GM13976 (cell line): ENCODE measurements at places on chromosomes 11 and 22.

DNA sequence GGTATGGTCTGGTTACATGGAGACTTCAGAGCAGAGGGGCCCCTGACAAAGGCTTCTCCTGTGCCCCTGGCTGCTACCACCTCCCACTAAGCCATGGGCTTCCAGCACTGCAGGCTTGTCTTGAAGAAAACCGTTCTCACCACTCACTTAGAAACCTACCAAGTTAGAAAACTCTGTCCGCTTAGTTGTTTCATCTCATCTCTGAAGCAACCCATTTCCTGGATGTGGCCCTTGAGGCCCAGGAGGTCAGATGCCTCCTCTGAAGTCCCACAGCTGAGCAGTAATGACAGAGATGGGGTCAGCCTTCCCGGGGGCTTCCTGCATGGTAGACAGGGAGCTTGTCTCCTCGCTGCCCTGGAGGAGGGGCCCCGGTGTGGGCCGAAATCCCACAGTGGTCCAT lies 12.9 kb downstream of the CSF2RB start:
- DNase-seq = no peak

DNA sequence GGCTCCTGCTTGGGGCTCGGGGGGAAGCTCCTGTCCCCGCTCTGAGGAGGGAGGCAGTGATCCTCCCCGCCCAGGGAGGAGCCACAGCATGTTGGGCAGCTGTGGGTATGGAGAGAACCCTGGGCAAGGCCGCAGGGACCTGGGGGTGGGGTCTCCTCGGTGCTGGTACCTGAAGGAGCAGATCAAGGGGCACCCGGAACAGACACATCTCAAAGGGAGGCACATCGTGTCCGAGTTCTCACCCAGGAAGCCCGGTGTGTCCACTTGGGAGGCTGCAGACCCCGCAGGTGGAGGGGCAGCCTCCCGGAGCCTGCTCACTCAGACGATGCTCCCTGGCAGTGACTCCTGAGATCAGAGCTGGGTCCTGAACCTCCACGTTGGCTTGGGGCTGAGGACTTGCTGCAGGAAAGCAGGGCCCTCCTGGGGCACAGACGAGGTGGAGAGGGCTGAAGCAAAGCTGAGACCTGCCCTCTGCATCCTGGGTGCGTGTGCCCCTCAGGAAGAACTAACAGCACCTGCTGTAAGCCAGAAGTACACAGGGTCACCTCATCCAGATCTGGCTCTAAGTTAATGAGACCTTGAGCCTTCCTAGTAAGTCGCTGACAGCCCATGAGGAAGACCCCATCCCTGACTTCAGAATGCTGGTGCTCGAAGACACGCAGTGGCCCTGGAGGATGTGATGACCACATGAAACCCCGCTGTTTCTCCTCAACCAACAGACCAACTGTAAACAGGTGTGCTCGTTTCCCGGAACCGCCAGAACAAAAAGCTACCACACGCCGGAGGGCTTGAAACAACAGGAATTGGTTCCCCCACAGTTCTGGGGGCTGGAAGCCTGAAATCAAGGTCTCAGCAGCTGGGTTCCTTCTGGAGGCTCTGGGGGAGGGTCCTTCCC lies 5.9 kb upstream of the OSBPL5 start:
- no peak for DNase-seq

DNA sequence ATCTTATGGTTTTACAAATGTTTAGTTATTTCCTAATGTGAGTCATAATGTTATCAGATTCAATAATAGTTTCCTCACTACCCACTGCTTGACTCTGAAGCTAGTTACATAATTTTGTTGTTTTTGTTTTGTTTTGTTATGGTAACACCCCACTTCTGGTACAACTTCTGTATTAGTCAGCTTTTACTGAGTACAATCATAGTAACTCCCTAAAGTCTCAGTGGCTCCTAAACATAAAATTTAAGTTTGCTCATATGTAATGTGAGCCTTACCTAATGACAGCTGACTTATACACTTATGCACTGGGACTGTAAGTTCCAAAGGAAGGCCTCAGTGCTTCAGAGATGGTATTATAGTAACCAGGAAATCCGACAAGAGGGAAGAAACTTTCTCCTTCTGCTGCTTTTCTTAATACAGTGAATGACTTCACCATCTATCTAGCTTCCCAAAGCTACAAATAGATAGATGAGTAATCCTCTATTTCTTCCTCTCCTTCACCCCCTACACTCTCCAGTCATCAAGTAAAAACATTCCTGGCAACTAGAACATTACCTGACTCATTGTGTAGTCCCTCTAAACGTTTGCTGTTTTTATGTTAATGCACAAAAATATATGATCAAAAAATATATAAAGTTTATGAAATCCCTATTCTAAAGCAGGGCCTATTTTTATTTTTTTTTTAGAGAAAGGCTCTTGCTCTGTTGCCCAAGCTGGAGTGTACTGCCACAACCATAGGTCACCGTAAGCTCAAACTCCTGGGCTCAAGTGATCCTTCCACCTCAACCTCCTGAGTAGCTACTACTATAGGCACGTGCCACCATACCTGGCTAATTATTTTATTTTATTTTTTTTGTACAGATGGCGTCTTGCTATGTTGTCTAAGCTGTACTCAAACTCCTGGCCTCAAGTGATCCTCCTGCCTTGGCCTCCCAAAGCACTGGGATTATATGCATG lies 563.0 kb downstream of the SOX6 start:
- DNase-seq = no peak

DNA sequence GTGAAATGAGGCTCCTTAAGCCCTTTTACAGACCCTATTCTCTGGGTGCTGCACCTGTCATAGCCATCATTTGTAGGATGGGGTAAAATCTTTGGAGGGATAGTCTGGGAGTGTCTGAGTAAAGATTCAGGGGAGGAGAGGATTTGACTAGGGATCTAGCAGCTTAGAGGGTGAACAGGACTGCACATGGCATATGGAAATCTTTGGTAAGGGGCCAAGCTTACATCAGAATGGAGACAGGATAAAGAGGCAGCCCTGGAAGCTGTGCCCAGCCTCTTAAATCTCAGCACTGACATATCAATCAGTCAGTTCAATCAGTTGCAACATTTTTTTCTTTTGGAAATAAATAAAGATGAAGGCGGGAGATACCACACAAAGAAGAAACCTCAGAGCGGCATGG lies 301.8 kb upstream of the CADM1 start:
- DNase-seq = no peak

DNA sequence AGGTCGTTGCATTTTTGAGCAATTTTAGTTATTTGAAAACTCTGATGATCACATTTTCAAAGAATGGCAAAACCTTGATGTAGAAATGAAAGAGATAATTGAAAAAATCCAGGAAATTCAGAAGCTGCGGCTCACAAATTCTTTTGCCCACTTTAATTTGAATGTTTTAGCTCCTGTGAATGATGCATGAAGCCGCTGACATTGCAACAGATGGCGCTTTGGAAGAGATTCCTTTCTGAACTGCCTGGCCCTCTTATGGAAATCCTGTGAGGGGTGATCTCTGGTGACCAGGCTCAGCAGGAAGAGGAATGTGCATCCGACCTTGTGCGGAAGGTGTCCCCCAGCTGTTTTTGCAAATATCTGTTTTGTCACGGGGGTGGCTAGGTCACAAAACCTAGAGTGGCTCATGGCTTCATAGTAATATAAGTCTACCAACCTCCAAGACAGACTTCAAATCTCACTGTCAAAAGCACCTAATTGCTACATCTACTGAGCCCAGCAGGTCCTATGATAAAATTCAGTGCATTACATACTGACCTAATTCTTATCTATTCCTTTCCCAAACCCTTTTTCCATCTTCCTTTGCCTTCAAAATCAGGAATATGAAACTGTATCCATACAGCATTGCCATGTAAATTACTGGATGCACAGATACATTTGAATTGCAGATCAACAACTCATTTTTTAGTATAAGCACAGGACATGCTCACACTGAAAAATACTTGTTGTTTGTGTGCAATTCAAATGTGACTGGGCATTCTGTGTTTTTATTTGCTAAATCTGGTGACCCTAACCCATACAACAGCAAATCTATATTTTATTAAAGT lies 412.7 kb downstream of the ETS1 start:
- no peak for DNase-seq

DNA sequence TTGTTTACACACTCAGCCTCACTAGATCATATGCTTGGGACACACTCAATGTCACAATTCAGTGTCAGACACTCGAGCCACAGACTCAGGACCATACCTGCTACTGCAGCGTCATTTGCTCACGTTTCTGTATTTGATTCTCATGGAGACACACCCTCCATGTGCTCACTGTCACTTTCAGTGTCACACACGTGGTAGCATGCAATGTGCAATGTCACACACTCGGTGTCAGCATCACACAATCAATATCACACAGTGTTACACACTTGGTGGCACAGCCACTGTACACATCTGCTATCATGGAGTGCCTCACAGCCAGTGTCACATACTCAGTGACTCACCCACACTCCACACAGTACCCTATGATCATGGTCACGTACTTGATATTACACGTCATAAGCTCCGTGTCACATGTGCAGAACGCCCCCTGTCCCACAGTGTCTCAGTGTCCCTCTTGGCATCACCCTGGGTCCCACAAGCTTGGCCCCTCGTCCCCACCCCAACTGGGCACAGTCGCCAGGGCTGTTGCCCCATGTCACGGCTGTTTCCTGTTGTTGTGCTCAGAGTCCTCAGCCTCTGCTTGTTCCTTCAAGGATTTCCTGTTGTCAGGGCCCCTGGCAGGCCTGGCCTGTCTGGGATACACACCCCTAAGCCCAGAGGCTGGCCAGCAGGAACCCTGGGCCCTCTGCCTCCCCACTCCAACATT lies 49.6 kb downstream of the PDE2A start:
- DNase-seq = no peak

DNA sequence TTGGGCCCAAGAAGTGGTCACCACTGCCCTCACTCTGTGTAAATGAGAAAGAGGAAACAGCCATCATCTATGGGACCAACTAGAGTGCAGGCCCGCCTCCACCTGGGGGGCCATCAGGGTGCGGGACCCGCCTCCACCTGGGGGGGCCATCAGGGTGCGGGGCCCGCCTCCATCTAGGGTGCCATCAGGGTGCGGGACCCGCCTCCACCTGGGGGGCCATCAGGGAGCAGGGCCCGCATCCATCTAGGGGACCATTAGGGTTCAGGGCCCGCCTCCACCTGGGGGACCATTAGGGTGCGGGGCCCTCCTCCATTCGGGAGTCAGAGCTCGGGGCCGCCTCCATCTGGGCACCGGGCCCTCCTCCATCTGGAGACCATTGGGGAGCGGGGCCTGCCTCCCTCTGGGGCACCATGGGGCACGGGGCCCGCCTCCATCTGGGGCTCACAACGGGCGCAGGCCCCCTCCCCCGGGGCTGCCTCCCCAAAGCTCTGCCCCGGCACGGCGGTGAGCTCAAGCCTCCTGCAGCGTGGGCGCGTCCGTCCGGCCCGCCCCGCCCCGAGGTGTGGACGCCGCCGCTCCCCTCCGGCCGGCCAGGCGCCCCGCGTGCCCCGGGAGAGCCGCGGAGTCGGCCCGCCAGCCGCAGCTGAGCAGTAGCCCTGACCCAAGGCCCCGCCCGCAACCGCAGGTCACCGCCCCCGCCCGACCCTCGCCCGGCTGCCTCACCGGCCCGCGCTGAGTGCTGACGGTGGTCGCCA lies 512 bp downstream of the TOLLIP start:
- no peak for DNase-seq

- DNase-seq = no peak
These were observed 965 bp upstream of the PAMR1 start for GRCh38 chr11:35526370-35526792.

DNA sequence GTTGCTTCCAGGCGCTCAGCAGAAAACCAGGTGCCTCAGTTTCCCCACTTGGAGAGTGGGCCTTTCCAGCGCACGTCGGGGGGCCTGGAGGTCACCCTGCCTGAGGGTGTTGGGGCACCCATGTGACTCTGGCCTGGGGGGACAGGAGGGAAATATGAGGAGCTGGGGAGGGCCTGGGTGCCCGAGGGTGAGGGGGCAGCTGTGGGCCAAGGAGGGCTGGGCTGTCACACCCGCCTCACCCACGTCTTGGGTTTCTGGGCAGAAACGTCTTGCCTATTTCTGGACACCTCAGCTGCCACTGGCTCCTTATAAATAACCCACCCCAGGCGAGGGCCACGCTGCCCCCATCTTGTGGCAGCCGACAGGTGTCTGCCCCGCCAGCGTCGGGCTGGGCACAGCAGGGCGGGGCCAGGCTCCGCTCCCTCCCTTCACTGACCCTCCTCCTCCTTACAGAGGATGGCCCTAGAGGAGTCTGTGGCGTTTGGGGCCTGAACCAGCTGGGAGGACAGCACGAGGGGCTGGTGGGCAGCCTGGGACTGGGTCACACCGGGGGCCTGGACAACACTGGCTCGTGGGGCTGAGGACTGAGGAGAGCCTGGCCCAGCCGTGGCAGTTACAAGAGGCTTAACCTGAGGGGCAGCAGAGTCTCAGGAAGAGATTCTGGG lies 1.5 kb downstream of the TNNT3 start:
- DNase-seq = peak; percentile 46

DNA sequence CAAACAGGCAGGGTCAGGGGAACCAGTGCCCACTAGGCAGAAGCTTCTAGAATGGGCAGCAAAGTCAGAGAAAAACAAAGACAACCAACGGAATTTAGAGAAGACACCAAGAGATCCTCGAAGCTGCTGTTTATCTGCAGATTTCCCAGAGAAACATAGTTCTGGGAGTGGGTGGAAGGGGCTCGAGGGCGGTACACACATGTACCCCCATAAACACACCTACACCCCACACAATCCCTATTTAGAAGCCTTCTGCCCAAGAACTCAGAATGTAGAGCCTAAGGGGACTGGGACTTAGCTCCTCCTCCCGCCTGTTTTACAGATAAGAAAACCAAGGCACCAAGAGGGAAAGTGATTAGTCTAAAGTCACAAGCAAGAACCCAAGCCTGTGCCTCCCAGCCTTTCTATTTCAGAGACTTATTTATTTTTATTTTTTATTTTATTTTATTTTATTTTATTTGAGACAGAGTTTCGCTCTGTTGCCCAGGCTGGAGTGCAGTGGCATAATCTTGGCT lies 6.4 kb downstream of the NPTXR start:
- no peak for DNase-seq

DNA sequence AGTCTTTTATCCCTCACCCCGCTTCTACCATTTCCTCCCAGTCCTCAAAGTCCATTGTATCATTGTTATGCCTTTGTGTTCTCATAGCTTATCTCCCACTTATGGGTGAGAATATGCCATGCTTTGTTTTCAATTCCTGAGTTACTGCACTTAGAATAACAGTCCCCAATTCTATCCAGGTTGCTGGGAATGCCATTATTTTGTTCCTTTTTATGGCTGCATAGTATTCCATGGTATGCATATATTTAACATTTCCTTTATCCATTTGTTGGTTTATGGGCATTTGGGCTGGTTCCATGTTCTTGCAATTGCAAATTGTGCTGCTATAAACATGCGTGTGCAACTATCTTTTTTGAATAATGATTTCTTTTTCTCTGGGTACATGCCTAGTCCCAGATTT lies 114.9 kb downstream of the VPREB1 start:
- DNase-seq = no peak

- DNase-seq = no peak
These were observed 37.5 kb upstream of the CAPRIN1 start for GRCh38 chr11:34013898-34014571.

GRCh38 chr22:36027935-36028645 lies 534 bp downstream of the RBFOX2 start:
- peak; percentile 56 for DNase-seq

- DNase-seq = no peak
These were observed 26.3 kb downstream of the CYTH4 start for GRCh38 chr22:37308385-37309200.

- DNase-seq = no peak
These were observed 55.9 kb upstream of the KIRREL3 start for GRCh38 chr11:127056338-127056971.
